H4 (cell line): ENCODE measurements at places on chromosomes 12 and 14. TPM values are rescaled to one million over a fixed set of nuclear protein-coding genes. Genes with fewer than 3 reads are reported as not detected.

SIX4 gene
- 8.3 and 12.6 TPM in 2 replicates for total RNA-seq

HOXC13 gene
- total RNA-seq: 2.0 and 4.4 TPM in 2 replicates

FAM186B gene
- 0.39 and 3.8 TPM in 2 replicates for total RNA-seq

SERPINA10 gene
- total RNA-seq: not detected in 2 replicates

NXPH4 gene
- total RNA-seq: 5.6 and 10.7 TPM in 2 replicates

SMIM41 gene
- not detected in 2 replicates for total RNA-seq

KRT5 gene
- not detected in 2 replicates for total RNA-seq

DDIT3 gene
- total RNA-seq: 43.2 and 50.1 TPM in 2 replicates

CDH24 gene
- 2.9 and 3.3 TPM in 2 replicates for total RNA-seq

ESR2 gene
- 0.10 TPM in 1 of 2 replicates, not detected in the other for total RNA-seq

DBX2 gene
- total RNA-seq: not detected in 2 replicates

SLCO1B3 gene
- total RNA-seq: 2.6 and 3.0 TPM in 2 replicates

RHEBL1 gene
- 0.99 and 2.4 TPM in 2 replicates for total RNA-seq

KLRK1 gene
- total RNA-seq: not detected in 2 replicates

LRRC43 gene
- total RNA-seq: not detected in 2 replicates

NRL gene
- 1.0 and 1.6 TPM in 2 replicates for total RNA-seq

PRKAG1 gene
- 94.4 and 105 TPM in 2 replicates for total RNA-seq

SLC10A1 gene
- total RNA-seq: not detected in 2 replicates

TAS2R8 gene
- total RNA-seq: not detected in 2 replicates

GPR137C gene
- 0.49 and 0.89 TPM in 2 replicates for total RNA-seq

KRT3 gene
- total RNA-seq: not detected in 2 replicates

MAP3K12 gene
- 9.1 and 14.3 TPM in 2 replicates for total RNA-seq

KRT85 gene
- total RNA-seq: not detected in 2 replicates

IL31 gene
- total RNA-seq: not detected in 2 replicates

PRKD1 gene
- total RNA-seq: 4.1 and 4.4 TPM in 2 replicates

DCD gene
- not detected in 2 replicates for total RNA-seq

CCND2 gene
- 92.1 and 98.0 TPM in 2 replicates for total RNA-seq

POLE2 gene
- total RNA-seq: 32.5 and 52.2 TPM in 2 replicates

CIROP gene
- total RNA-seq: not detected in 2 replicates

CLEC14A gene
- total RNA-seq: not detected in 2 replicates

KRT72 gene
- total RNA-seq: not detected in 2 replicates

DRAM1 gene
- 16.9 and 29.0 TPM in 2 replicates for total RNA-seq

SCNN1A gene
- total RNA-seq: 1.7 and 2.1 TPM in 2 replicates

PRB2 gene
- not detected in 2 replicates for total RNA-seq

ALDH2 gene
- total RNA-seq: 18.5 and 29.1 TPM in 2 replicates

OVCH1 gene
- total RNA-seq: not detected in 2 replicates

ADAMTS20 gene
- total RNA-seq: 0.04 and 0.31 TPM in 2 replicates

MSRB3 gene
- total RNA-seq: 6.6 and 9.5 TPM in 2 replicates

GSC gene
- 2.8 and 4.4 TPM in 2 replicates for total RNA-seq

PPP1R36 gene
- total RNA-seq: 0.64 TPM in 1 of 2 replicates, not detected in the other

MYBPC1 gene
- not detected in 2 replicates for total RNA-seq

CD163L1 gene
- total RNA-seq: 27.5 and 47.1 TPM in 2 replicates
